Activated CD4-positive, alpha-beta T cell treated with anti-CD3 and anti-CD28 coated beads for 36 hours (primary cell): ENCODE measurements at places on chromosomes 7 and 10. TPM values are rescaled to one million over a fixed set of nuclear protein-coding genes. Genes with fewer than 3 reads are reported as not detected.

DNA sequence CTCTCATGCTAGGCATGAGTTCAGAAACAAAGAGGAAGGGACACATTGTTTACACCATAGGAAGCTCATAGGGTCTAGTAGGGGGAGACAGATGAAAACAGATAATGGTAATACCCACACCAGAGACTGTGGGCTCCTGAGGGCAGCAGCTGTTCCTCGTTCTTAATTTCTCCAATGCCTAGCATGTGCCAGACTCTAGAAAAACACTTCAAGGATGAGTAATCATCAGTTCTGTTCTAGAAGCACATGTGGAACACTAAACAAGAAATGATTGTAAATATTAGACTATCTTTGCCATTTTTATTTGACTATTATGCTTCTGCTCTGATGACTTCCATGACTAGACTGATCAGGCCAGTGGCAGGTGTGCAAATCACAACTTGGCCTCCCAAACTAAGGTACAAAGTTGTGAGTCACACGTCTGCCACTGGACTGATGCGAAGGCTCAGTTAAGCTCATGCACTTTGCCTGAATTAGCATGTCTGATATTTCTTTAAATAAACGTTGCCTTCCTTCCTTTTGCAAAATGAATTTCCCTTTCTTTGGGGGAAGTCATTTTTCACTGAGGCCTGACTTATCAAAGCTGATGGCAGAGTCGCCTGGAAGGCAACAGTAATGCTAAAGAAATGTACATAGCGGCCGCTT, 89.2 kb upstream of the FGL2 start:
- no peaks in the 10 kb centered on the region for H3K27me3 ChIP-seq
- peaks cover 15% of the 10 kb centered on the region for H3K36me3 ChIP-seq
- no peaks in the 10 kb centered on the region for H3K4me1 ChIP-seq
- no peak overlapping the region for H3K27ac ChIP-seq
- no peak overlapping the region for H3K4me3 ChIP-seq
- DNase-seq, result no peak

- no peak overlapping the region for H3K27ac ChIP-seq
- H3K4me1 ChIP-seq, result no peaks in the 10 kb centered on the region
- H3K36me3 ChIP-seq, result no peaks in the 10 kb centered on the region
- no peaks in the 10 kb centered on the region for H3K27me3 ChIP-seq
- no peak for DNase-seq
These were observed 339.3 kb upstream of the POM121L12 start for GRCh38 chr7:52695973-52696595.

- H3K27me3 ChIP-seq, result peaks cover 2% of the 10 kb centered on the region
- no peak overlapping the region for H3K27ac ChIP-seq
- no peak overlapping the region for H3K4me3 ChIP-seq
- DNase-seq, result no peak
- peaks cover 3% of the 10 kb centered on the region for H3K36me3 ChIP-seq
These were observed 255.2 kb downstream of the BUB3 start for GRCh38 chr10:123409426-123409825.

DNA sequence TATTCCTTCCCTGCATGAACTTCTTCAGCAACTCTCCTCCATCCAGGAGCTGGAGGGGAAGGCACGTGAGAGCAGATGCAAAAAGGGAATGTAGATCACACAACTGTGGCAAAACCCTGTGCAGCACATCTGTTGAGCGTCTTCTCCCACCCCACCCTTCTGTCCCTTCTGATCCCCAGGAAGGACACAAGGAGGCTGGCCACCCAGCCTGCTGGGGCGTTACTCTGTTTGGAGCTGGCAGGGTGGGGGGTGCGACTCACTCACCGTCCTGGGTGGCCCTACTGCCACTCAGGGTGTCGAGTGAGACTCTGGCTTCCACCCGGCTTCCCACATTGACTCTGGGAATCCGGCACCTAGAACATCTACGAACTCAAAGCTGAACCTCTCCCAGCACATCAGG, 10.2 kb upstream of the MMP21 start:
- H3K4me3 ChIP-seq, result no peak overlapping the region

MXI1 gene
- total RNA-seq, result 49.7 TPM

DNA sequence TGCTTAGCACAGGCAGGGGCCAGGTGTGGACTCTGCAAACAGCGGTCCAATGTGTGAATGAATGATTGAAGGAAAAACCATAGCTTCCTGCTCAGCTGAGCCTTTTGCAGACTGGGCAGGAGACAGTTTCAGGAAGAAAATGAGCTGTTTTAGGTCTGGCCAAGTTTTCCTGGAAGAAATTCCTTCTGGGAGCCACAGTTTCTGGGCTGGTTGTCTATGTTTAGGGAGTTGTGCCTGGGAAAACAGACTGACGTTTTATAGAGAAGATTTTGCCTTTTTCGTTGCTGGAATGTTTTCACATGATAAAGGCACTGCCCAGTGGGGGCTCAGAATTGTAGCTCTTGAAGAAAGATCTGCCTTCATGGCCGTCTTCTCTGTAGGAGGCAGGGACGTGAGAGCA, 255.1 kb downstream of the CCSER2 start:
- H3K27ac ChIP-seq, result no peak overlapping the region
- H3K27me3 ChIP-seq, result peaks cover 5% of the 10 kb centered on the region
- H3K36me3 ChIP-seq, result no peaks in the 10 kb centered on the region
- no peak for DNase-seq
- no peak overlapping the region for H3K4me3 ChIP-seq

ASB4 gene
- not detected for total RNA-seq

ATP5MK gene
- total RNA-seq, result 377 TPM

DNA sequence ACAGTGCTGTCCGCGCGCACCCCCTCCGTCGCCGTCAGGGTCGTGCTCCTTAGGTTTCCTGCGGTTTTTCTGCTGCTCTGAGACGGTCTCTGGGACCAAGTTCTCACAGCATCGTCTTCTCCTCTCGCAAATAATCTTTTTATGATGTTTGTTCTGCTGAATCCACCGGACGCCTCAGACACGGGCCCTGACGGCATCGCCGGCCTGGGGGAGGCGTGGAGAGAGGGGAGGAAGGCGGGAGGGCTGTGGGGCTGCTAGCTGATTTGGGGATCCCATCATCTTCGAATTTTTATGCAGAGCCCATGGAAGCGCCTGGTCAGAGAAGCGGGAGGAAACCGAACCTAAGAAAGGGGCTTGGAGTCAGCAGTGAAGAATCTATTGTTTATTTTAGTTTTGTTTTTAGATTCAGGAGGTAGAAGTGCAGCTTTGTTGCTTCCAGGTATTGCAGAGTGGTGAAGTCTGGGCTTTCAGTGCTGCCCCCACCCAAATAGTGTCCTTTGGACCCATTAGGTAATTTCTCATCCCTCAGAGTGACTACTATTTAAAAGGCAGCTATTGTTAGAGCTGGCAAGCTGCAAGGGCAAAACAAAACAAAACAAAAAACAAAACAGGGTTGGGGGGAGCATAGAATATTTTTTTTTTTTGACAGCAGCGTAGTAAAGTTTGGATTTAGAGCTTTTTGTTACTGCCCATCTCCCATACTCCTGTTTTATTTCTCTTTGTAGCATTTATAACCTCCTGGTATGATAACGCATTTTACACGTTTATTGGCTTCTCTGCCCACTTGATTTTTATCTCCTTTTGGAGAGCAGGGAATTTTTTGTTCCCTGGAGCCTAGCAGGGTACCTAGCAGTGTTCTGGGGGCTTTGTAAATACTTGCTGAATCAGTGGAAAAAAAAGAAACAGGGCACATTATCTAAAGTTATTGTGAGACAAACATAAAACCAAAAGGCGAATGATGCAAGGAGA, 92.6 kb downstream of the SPAG6 start:
- H3K27ac ChIP-seq, result peak overlapping the region; percentile 95
- H3K4me3 ChIP-seq, result peak overlapping the region; percentile 90
- no peak for DNase-seq
- no peaks in the 10 kb centered on the region for H3K36me3 ChIP-seq
- no peaks in the 10 kb centered on the region for H3K27me3 ChIP-seq
- H3K4me1 ChIP-seq, result peaks cover 53% of the 10 kb centered on the region

DNA sequence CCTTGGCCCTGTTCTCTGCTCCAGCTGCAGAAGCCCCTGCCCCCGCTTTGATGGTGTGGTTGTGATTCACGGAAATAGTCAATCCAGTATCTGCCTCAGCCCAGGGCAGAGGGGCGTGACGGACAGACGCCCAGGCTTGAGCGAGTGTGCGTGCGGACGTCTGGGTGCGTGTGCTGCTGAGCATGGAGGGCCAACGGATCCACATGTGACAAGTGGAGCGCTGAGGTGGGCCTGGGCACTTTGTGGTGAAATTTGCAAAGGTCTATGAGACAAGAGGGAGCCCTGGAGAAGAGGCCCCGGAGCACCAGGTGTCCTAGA, 94.4 kb downstream of the WDR37 start:
- no peak overlapping the region for H3K27ac ChIP-seq
- H3K27me3 ChIP-seq, result no peaks in the 10 kb centered on the region
- H3K36me3 ChIP-seq, result no peaks in the 10 kb centered on the region
- no peak overlapping the region for H3K4me3 ChIP-seq
- DNase-seq, result no peak
- H3K4me1 ChIP-seq, result peaks cover 5% of the 10 kb centered on the region
